ENCODE measurements at places on chromosomes 2 and 18.

- DNase-seq = no peak
These were observed 118.1 kb upstream of the EPAS1 start for GRCh38 chr2:46179037-46179621.

DNA sequence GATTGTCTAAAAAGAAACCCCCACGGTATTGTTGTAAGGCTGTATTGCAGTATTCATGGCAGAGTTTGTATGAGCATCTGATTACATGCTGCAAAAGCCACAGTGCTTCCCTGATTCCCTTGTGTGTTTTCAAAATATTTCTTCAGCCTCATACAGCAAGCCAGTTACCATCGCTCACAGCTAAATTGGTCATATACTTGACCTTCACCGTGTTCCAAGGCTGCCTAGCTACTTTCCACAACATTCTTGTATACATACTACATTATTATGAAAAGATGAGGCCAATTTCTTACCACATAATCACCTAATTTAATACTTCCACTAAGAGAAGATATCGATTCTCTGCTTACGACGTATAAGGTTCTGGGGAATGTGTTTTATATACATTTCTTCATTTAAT is 576.3 kb upstream of the CNTNAP5 start:
- DNase-seq = no peak

- DNase-seq = no peak
These were observed 83.2 kb downstream of the LAMA3 start for GRCh38 chr18:23772327-23773024.

- DNase-seq = no peak
These were observed at the start of gene ACKR3 for GRCh38 chr2:236569573-236569973. Gene ACKR3, plus strand, starts transcription at chr2:236569825. Its CDS starts 10,641 bp downstream, at chr2:236580466.

DNA sequence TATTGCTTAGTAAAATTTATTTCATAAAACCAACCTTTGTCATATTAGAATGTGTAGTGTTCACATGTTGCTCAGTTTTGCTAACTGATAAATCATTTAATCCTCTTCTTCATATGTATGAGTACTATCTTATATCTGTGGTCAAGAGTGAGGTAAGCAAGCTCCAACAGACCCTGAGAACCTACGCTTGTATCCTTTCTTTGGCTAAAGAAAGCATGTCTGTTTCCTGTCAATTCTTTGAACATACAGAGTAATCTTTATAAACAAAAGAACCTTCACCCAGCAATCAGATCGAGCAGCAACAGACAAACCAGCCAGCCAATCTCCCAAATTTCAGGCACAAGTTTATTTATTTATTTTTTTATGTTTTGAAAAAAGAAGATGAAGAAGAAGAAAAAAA is 6.4 kb downstream of the ADCYAP1 start:
- no peak for DNase-seq

GRCh38 chr2:104388296-104388695 is 465.6 kb upstream of the POU3F3 start:
- no peak for DNase-seq

DNA sequence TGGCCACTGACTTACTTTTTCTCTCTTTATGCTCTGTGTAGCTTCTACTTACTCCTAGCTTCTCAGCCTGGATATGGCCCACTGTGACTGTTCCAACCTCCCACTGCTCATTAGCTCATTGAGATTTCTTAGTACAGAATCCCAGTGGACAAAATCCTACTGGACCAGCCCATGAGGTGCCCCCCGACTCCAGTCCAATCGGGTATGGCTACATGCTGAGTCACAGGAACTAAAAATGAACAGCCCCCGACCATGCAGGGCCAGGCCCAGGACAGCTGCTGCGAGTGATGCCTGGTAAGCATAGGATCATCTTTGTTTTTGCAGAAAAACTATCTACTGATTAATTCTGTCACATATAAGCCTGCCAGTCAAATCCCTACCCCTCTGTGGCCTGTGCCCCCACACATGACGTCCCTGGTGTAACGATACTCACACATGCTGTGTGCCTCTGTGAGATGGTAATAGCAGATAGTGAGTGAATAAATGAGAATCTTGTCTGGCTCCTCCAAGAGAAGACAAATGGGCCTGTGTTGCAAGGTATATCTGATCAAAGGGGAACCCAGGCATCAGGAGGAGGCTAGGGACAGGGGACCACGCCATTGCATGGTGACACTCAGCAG is 85.9 kb upstream of the KLF7 start:
- DNase-seq = no peak

DNA sequence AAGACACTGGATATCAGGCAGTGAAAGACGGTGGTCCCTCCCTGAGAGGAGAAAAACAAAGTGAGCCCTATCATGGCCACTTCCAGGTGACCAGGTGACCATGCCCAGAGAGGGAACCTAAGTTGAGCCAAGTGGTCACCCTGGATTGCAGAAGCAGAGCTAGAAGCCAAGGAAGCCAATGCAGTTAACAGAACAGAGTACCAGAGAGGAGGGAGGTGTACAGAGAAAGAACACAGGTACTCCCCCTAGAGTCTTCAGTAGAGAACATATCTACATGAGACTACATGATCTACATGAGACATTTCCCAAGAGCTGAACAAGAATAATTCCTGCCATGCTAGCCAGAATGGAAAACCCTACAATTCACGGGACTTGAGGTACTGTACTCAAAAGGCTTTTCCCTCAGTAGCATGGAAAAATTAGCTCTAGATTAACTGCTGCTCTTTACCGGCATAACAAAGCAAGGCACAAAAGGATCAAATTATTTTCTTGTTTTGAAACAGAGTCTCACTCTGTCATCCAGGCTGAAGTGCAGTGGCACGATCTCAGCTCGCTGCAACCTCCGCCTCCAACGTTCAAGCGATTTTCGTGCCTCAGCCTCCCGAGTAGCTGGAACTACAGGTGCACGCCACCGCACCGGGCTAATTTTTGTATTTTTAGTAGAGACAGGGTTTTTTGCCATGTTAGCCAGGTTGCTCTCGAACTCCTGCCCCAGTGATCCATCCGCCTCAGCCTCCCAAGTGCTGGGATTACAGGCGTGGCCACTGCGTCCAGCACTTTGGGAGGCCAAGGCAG is 23.5 kb downstream of the ROCK2 start:
- DNase-seq = no peak

DNA sequence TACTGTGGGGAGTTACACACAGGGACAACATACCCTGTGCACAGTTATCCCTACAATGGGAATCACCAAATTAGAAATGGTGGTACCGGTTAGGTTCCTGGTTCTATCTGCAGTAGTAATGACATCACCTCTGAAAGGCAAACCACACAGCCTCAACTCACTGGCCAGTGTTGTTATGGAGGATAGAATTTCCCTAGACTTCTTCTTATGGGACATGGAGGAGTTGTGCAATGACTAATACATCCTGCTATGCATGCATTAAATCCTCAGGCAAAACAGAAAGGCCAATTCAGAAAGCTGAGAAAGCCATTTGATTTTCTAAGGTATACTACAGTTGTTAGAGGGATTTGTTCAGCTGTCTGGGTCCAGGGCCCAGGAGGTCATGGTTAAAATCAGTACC is 439.3 kb downstream of the TMX3 start:
- no peak for DNase-seq

DNA sequence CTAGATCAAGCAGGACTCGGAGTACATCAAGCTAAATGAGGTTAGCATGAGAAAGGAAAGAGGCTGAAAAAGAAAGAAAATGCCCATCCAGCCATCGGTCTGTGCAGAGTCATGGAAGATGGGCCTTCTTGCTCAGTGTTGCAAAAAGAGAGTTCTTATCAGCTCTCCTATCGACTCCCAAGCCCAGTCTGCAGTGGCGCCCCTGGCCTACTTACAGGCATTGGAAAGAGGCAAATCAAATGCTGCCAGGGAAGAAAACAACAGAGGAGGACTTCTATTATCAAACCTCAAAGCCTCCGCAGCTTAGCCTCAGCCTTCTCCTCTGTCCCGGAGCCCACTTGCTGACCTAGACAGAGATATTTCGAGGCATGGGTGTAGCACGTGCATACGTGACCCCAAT is 66.0 kb downstream of the CDH2 start:
- no peak for DNase-seq

DNA sequence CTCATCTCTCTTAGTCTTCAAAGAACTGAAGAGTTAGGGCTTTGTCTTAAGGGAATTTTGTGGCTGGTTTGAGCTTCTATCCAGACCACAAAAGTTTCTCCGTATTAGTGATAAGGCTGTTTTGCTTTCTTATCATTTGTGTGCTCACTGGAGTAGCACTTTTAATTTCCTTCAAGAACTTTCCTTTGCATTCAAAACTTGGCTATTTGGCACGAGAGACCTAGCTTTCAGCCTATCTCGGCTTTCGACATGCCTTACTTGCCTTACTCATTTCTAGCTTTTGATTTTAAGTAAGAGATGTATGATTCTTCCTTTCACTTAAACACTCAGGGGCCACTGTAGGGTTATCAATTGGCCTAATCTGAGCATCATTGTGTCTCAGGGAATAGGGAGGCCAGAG is 29.9 kb downstream of the HDHD2 start:
- DNase-seq = no peak

DNA sequence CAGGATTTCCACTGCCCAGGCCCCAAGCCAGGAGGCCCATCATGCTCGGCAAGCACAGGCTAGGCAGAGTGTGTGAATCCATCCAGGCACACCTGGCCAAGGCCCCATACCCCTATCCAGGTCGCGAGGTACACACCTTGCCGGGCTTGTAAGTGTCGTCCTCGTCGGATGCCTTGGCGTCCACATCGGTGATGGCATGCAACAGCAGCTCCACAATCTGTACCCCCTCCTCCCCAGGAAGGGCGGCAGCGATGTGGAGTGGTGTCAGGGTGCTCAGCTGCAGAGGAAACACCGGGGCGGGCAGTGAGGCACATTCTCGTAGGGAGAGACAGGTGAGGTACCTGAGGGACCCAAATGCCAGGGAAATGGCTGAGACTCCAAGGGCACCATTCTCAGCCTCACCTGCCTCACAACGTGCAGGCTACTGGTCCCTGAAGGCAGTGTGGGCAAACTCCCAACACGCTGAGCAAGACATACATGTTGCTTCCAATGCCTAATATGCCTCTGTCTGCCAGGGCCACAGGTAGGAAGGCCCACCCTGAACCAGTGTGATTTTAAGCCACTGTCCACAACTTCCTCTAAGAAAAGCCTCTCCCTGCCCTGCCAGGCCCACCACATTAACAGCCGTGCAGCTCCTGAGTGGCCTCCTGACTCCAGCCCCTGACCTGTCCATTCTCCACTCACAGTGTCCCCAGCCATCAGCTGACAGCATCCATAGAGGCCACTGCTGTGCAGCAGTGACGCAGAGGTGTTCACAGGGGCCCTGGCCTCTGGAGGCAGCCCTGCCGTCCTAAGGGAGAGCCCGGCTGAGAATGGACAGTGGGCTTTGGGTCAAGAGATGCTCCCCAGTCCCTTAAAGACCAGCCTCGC is 44.9 kb downstream of the ANKMY1 start:
- no peak for DNase-seq

- no peak for DNase-seq
These were observed 214.6 kb downstream of the SETBP1 start for GRCh38 chr18:44895176-44895798.

- no peak for DNase-seq
These were observed 380.0 kb downstream of the LRRTM4 start for GRCh38 chr2:77142141-77142540.

DNA sequence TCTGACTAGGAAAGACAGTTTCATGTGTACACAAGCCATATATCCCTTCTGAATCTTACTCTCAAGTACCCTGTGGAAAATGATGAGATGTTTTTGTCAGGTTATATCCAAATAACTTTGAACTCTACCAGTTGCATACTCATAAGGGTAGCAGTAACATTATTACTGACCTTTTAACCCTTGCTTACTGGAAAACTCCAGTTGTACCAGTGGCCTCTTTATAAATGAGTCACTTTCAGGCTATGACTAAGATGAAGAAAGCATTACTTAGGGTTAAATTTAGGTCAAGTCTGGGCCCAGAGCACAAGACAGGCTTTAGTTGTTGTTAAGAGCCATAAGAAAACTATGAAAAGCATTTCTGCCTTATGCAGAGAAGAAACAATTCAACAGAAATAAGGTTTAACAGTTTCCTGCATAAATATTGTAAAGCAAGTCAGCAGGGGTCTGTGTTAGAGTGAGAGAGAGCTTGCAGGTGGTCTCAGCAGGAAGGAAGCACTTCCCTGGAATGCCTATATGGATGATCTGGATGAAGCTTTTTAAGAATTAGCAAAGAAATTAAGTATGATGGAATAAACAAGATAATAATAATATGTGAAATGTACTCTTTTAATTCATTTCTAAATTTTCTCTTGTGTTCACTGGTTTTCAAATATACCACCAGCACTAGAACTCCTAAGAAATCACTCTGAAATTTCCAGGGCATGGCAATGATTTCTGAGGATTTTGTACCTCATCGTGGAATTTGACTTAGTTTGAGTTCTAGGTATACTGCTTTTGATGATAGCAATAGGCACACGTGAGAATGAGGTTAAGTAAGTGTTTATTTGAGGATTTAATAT is 126.6 kb downstream of the UBE2E3 start:
- DNase-seq = no peak

DNA sequence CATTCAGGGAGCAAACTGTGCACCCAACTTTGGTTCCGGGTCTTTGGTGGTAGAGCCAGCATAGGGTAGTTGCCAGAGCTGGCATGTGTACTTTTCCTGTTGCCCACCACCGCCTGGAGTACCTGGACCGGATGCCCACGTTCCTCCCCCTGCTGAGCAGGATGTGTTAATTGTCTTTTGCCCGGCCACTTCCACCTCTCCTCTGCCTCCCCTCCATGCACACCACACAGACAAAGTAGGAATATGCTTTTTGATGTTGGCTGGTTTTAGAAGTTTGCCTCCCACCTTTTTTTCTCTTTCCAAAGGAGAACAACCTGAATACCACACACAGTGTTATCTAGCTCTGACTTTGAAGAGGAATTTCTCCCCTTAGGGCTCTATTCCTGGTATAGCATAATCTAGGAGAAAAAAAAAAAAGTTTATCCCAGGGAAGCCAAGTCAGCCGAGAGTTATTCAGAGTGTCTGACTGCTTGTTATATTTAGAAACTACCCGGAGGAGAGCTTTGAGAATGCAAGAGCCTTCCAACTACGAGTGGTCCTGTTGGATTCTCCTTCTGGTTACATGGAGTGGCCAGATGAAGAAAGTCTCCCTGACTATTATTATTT is 111.9 kb downstream of the SETBP1 start:
- no peak for DNase-seq

DNA sequence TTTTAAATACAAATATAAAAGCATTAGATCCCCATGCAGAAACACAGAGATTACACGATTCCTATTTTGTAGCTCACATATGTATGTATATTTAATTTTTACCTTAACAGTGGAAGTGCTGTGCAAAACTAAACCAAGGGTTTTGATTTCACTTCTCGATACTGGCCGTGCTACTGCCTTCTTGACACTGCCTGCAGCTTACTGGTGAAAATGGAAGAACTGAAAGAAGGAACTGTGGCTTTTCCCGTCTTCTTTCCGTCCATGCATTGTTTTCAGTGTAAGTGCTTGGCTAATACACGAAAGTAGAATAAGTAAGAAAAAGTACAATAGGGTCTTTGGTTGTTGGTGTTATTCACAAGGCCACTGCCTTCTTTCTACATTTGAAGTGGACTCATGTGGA is 129.5 kb downstream of the NDUFA10 start:
- no peak for DNase-seq

- DNase-seq = no peak
These were observed 46.5 kb downstream of the IL1RL2 start for GRCh38 chr2:102233132-102233884.

All from NCI-H2081 treated with DMSO at 0.1 percent for 48 hours (cell line).